ENCODE measurements at places on chromosomes 4 and X. TPM values are rescaled to one million over a fixed set of nuclear protein-coding genes. Genes with fewer than 3 reads are reported as not detected.

The HELT gene
- not detected for total RNA-seq

The NDST4 gene
- total RNA-seq: not detected

DNA sequence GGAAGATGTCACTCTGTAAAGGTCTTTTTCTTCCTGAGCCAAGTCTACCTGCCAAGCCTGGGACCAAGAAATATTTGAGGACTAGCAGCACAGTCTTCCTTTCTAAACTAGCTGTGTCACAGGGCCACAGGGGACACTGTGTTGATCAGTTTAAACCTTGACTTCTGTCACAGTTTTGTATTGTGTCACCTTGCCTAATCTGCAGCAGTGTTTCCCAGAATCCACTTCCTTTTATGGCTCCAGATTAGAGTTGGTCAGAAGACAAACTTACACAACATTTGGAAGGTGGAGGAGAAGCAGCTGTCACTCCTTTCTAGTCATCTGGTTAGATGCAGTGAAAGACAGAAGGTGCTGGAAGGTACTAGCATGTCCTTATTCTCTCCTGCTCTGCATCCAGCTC lies 143.1 kb upstream of the BCOR start:
- no peak for DNase-seq

GRCh38 chrX:7068939-7069367 lies 78.6 kb upstream of the STS start:
- no peak for DNase-seq

- DNase-seq: no peak
Observed at GRCh38 chr4:103493450-103494159, 226.2 kb downstream of the TACR3 start.

GRCh38 chr4:23881052-23881501 lies 8.8 kb downstream of the PPARGC1A start:
- DNase-seq: no peak

DNA sequence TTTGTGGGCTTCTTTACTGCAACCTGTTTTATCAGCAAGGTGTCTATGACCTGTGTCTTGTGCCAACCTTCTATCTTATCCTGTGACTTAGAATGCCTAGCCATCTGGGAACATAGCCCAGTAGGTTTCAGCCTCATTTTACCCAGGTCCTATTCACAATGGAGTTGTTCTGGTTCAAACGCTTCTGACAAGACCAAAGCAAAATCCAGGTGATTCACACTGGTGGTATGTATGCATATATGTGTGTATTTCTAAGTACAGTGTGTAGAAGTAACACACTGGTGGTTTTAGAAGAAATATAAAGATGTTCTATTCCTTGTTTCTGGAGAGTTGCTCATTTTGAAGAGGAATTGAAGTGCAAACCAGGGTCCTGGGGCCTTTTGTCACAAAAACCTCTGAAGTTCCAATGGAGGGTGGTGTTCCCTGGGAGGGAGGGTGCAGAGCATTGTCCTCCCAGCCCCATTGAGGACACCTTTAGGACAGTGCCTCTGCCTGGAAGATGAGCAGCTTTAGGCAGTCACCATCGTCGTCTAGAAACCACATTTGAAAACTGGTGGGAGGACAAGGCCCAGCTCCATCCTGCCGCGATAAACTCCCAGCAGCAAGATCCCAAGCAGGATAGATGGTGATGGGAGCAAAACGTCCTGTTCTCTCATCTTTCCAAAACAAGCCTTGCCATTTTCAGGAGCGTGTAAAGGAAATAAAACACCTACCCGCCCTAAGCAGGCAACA lies 191.4 kb downstream of the TSPAN5 start:
- no peak for DNase-seq

DNA sequence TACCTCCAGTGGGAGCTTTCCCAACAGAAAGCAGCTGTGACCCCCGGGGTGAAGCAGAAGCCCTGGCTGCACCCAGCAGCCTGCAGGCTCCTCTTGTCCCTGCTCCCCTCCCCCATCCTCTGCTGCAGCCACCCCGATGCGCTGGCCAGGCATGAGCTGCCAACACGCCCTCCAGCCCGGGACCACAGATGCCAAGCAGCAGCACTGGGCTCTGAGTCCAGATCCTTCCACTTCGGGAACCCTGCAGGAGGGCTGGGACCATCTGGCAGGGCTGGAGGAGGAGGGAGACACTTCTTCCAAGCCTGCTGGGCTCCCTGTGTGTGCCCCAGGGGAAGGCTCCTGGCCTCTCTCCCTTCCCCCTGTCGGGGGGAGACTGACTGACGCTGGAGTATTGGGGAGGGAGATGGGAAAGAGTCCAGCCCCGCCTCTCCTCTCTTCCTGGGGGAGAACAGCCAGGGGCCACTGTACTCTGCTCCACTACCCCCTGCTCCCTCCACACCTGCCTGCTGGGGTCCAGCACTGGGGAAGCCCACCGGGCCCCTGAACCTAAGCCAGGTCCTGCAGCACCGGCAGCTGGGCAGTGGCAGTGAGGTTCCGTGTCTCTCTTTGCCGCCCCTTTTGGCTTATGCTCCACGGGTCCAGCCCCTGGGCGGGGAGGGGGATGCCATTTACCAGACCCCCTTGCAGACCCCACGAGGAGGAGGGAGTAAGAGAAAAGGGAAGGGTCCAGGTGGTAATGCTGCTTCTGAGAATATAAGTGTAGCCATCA lies 55.7 kb downstream of the PPP2R2C start:
- DNase-seq: no peak

All from activated naive CD8-positive, alpha-beta T cell treated with anti-CD3 and anti-CD28 coated beads for 36 hours (primary cell).